Epithelial cell of alveolus of lung (primary cell): ENCODE measurements at places on chromosomes 13 and 19. TPM values are rescaled to one million over a fixed set of nuclear protein-coding genes. Genes with fewer than 3 reads are reported as not detected.

NECTIN2 gene
- 164 and 177 TPM in 2 replicates for total RNA-seq

NCCRP1 gene
- total RNA-seq = not detected in 2 replicates

KASH5 gene
- not detected in 2 replicates for total RNA-seq

SLC10A2 gene
- total RNA-seq = not detected in 2 replicates

OR7C1 gene
- not detected in 2 replicates for total RNA-seq
